ENCODE measurements at places on chromosomes 5 and 9. TPM values are rescaled to one million over a fixed set of nuclear protein-coding genes. Genes with fewer than 3 reads are reported as not detected.

Gene ANXA2R
- 1.2 TPM for total RNA-seq

DNA sequence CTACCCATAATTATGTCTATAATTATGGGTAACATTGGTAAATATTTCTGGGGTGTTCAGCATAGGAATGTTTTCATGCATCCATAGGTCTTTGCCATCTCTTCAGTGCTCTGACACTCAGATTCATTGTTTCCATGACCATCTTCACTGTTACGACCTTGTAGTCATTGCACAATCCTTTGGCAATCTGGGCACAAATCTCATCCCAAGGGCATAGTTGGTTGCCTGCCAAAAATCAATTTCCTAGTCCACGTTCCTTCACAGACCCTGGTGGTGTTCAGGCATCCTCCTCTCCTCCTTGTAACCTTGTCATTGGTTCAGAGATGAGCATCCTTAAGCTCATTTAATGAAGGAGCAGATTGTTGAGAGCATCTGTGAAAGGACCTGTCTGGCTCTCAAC lies 1400.7 kb downstream of the CDH12 start:
- DNase-seq, result no peak

DNA sequence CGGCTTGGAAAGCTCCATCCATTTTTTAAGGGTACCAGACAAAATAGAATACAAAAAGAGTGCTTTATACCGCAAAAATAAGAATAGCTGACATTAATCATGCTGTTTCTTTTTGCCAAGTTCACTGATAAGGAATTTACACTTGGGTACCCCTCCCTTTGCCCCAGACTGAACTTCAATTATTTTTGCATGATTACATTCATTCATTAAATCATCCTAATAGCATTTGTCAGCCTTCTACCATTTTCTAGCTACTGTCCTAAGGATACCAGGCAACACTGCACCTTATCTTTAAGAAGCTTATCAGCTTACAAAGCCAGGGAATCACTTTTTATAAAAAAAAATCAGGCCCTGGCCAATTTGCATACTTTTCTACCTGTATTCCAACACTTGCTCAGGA lies 48.4 kb downstream of the YIPF5 start:
- DNase-seq, result no peak

- no peak for DNase-seq
These were observed 94.4 kb downstream of the VAV2 start for GRCh38 chr9:133897675-133898074.

Gene MYOT
- total RNA-seq, result 8.7 TPM

- DNase-seq, result no peak
These were observed 13.7 kb upstream of the DAB2IP start for GRCh38 chr9:121637713-121638220.

DNA sequence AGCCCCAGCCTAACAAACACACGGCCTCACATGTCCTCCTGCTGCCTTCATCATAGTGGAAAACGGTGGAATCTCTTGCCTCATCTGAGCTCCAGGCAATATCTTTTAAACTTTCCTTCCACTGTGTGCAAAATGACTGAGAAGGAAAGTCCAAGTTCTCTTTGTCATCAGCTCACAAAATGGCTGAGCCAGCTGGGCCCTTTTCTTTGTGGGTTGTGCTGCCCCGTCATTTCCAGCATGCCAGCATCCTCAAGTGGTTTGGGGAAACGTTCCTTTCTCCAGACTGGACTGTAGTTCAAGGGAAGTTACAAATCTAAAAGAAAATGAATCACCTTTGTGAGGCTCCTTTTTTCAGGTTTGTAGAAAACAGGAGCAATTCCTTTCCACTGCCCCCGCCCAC lies 171.1 kb upstream of the FSTL4 start:
- no peak for DNase-seq

Gene GFI1B
- total RNA-seq, result 0.25 TPM

Gene SPATA31E1
- not detected for total RNA-seq

GRCh38 chr5:135328128-135328687 lies 70.8 kb downstream of the MACROH2A1 start:
- DNase-seq, result no peak
